ENCODE measurements at places on chromosomes 2 and 18. TPM values are rescaled to one million over a fixed set of nuclear protein-coding genes. Genes with fewer than 3 reads are reported as not detected.
A peak's percentile ranks its signal among the peaks of the same experiment; 100 is the strongest.

DNA sequence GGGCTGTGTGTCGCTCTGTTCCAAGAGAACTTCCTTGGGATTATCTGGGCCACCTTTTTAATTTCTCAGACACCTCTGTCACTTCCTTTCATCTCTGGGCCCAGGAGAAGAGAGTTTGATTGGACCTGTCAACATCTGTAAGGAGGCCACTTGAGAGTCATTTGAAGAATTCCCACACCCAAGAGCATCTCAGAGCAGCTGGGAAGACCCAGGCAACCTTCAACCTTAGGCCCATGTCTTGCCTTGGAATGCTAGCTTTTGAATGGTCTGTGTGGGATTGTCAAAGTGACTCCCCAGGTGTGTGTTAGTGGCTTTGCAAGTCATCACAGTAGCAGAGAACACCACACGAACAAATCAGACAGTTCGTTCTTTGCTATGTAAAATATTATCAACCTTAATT lies 280.3 kb downstream of the CYRIA start:
- DNase-seq = no peak

GRCh38 chr2:166307326-166307725 lies 68.4 kb downstream of the SCN9A start:
- DNase-seq = no peak

Gene STPG4
- not detected for total RNA-seq

- DNase-seq = peak; percentile 41
Observed at GRCh38 chr2:10432311-10433181, 15.6 kb downstream of the ODC1 start.

Gene ZDBF2
- 16.2 TPM for total RNA-seq

DNA sequence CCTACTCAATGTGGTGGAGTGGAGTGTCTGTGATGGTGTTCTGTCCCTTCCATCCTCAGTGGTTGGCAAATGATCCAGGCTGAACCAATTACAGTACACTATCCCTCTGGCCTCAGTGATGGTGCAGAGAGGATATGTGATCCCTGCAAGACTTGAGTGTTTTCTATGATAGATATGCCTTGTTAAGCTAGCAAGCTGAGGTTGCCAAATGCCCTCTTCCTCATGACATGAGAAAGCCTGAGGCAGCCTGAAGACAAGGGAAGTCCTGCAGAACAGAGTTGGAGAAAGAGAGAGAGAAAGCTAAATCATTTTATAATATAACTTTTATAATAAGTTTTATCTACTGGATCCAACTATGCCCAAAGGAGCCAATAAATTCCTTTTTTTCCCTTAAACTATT lies 41.6 kb upstream of the GORASP2 start:
- no peak for DNase-seq

Gene FABP1
- total RNA-seq = not detected

- DNase-seq = peak; percentile 52
Observed at GRCh38 chr2:65396348-65397026, 35.9 kb downstream of the SPRED2 start.

GRCh38 chr2:16727256-16727655 lies 61.6 kb upstream of the CYRIA start:
- DNase-seq = no peak

Gene SERPINB3
- not detected for total RNA-seq

DNA sequence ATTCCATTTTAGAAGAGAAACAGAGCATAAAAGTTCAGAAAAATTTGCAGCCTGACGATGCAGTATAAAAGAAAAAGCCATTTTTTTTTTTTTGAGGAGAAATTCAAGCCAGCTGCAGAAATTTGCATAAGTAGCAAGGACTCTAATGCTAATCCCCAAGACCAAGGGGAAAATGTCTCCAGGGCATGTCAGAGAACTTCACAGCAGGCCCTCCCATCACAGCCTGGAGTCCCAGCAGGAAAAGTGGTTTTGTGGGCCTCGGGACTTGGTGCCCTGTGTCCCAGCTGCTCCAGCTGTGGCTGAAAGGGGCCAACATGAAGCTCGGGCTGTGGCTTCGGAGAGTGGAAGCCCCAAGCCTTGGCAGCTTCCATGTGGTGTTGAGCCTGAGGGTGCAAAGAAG lies 325.3 kb upstream of the HNMT start:
- DNase-seq = peak; percentile 18

Gene GALNT3
- total RNA-seq = 0.53 TPM

Gene ASB18
- total RNA-seq = 3.4 TPM

GRCh38 chr2:160859096-160859495 lies 301.1 kb upstream of the TANK start:
- no peak for DNase-seq

Gene DSG1
- total RNA-seq = 1.4 TPM

Gene C1GALT1C1L
- 2.3 TPM for total RNA-seq

Gene GPR155
- total RNA-seq = 15.5 TPM

Gene STAT4
- total RNA-seq = 27.0 TPM

Gene TMEM247
- total RNA-seq = not detected

- no peak for DNase-seq
Observed at GRCh38 chr2:73022024-73022568, 49.4 kb downstream of the SFXN5 start.

Gene AGXT
- total RNA-seq = not detected

DNA sequence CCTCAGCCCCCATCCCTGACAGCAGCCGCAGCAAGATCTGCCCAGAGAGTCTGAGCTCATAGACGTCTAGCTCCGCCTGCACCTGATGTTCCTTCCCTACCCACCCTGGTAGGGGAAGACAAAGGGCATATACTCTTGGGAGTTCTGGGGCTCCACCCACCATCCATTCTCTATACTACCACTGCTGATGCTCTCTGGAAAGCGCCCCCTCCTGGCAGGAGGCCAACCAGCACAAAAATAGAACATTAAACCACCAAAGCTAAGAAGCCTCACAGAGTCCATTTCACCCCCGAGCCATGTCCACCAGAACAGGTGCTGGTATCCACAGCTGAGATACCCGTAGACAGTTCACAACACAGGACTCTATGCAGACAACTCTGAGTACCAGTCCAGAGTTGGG lies 662.6 kb upstream of the FAM98A start:
- DNase-seq = no peak

- DNase-seq = peak; percentile 71
Observed at GRCh38 chr2:104872866-104873688, 19.2 kb downstream of the POU3F3 start.

DNA sequence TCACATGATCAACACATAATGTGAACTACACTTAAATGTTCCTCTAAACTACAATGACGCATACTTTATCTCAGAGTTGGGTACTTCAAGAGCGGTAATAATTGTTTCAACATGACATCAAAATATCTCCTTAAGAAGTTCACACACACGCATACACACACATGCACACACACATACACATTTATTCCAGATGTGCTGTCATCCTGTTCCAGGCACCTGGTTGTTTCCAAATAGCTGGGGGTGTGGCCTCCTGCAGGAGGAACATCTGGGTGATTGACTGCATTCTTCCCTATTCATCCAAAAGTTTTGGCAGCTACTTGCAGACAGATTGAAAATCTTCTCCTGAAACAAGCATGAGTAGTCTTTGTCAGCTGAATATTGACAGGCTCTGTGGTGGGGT lies 37.9 kb upstream of the PIK3C3 start:
- DNase-seq = no peak

DNA sequence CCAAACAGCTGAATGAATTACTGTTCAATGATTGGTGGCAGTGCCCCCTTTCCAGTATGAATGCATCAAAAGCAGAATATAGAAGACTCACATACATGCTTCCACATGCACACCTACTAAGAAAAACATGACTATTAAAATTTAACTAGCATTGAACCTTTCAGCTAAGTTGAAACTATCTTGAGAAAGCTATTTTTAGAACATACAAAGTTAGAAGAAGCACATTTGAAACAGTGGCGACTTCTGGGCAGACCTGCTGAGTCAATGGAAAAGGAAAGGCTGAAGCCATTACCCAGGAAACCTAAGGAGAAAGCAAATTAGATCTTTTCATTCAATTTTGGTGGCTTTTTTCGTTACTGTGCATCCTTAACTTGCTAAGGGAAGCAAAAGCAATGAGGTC lies 55.9 kb downstream of the PLA2R1 start:
- no peak for DNase-seq

Gene SNTG2
- total RNA-seq = not detected

Gene CHRNA1
- not detected for total RNA-seq

DNA sequence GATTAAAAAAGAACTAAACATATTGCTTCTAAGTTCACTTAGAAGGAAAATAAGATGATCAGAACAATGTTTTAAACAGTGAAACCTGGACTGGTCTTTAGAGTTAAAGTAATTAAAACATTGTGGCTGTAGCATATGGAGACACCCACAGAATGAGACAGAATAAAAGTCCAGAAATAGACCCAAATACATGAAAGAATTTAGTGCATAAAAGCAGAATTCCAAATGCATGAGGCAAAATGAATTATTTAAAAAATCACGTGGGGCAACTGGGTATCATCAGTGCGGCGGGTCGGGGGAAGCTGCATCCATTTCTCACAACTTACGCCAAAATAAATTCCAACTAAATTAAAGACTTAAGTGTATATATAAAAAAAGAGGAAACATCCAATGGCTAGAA lies 12.1 kb downstream of the RNF149 start:
- DNase-seq = no peak

DNA sequence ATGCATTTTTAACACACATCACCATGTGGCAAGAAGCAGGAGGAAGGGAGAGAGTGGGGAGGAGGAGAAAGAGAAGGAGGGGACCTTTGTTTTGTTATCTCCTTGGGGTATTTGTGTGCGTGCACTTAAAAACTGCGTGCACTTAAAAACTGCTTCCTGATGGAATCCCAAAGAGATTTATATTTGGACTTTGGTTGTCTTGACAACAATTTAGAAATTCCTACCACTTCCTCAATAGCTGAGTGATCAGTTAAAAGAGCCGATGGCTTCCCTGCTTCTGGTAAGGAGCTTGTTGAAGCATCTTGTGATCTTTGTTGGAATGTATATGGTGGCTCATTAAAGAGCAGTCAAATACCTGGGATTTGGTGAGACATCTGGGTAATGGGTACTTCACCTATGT lies 4.5 kb downstream of the RAB31 start:
- no peak for DNase-seq

Gene ZNF385B
- 65.6 TPM for total RNA-seq

GRCh38 chr2:145755019-145755837 lies 1235.3 kb upstream of the ZEB2 start:
- no peak for DNase-seq

DNA sequence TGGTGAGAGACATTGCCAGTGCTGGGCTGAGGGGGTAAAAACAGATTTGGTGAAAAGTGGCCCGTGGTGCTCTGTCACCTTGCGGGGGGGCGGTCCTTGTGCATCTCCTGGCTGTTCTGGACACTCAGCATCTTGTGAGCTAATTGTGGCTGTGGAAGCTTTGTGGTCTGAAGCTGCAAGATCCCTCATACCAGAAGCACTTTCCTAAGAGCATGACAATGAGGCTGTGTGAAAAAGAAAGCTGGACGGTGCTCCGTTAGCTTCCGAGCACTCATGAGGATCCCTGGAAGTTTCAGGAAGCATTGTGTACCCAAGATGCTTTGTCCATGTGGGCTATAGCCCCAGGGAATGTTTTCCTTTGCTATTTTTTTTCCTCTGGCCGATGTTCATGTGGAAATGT lies 74.5 kb downstream of the CABLES1 start:
- DNase-seq = no peak

Gene L3MBTL4
- total RNA-seq = 34.9 TPM

DNA sequence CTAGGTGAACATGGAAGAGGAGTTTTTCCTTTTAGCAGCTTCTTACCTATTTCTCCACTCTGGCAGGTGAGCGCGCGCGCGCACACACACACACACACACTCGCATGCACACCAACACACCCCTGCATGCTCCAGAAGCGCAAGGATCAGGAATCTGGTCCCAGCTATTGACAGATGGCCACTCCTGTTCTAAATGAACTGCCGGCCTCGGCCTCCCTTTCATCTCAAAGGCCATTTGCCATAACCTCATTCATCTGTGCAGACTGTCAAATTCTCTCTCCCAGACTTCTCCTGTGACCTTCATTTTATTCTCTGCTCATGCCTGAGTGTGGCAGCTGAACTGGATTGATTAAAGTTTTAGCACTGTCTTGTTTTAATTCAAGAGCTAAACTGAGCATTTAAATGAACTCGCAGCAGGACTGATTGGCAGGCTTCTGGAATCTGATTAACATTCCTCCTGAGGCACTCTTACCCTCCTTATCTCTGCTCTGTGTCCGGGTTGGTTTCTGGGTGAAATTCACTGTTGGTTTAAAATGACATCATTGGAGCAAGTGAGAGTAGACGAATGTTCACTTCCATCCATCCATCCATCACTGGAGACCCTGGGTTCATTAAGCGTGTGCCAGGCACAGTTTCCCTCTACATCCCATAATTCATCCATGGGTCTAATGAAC lies 58.8 kb downstream of the FECH start:
- DNase-seq = no peak

Gene ASNSD1
- 33.2 TPM for total RNA-seq

Gene C2orf78
- not detected for total RNA-seq

Gene CD8B2
- total RNA-seq = not detected

DNA sequence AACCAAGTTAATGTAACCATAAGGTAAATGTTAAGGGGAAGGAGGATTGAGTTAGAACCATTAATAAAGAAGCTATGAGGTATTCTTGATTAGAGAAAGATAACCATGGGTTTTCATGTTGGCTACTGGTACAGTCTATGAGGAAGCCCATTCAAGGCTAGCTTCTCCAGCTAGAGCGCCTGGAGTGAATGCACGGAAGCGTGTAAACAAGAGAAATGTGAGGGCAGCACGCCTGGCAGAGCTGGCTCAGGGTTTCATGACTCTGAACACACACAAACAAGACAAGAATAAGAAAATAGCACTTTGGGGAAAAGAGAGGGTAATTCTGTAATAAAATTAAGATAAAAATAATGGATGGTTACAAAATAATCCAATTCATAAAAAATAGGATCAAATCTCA lies 255.3 kb downstream of the PDE11A start:
- no peak for DNase-seq

Gene TMEM131
- total RNA-seq = 32.7 TPM

Gene CYP26B1
- total RNA-seq = 30.9 TPM

GRCh38 chr2:198657512-198658121 lies 800.1 kb downstream of the SATB2 start:
- no peak for DNase-seq

DNA sequence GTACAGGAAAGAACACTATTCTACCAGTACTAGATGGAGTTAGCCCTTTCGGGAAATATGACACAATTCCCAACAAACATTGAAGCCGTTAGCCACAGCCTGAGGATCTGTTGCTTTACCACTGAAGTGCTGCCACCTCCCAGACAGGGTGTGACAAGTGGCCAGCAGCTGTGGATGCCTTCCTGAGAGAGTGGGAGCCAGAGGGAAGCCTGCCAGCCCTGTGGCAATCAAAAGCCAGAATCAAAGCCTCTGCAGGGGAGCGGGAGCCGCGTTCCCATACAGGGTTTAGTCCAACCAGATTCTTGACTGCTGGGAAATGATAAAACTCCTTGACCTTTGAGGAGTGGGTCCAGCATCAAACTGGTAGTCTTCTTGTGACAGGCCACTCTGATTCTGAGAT lies 38.0 kb downstream of the SLC4A1AP start:
- peak; percentile 68 for DNase-seq

GRCh38 chr18:50791599-50792438 lies 28.0 kb downstream of the MRO start:
- DNase-seq = no peak

- no peak for DNase-seq
Observed at GRCh38 chr2:67616749-67617148, 219.6 kb downstream of the ETAA1 start.

Gene MSH6
- 25.9 TPM for total RNA-seq
